M059J (cell line): ENCODE measurements at places on chromosomes 7 and 10.

DNA sequence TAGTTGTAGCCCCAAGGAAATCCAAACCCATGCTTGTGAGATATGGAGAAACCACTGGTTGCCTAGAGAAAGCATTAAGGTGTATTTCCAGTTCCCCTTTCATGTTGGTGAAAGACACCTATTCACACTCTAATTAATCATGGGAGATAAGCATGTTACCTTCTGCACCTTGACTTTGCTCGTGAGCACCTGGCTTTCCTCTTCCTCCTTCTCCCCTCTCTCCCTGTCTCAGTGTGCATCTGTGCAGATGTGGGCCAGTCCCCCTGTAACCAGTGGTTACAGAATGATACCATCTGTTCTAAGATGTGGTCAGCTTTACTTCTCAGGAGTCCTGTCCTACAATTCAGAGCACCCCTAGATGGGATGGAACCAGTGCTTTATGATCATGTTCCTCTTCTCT, 160.6 kb downstream of the LCOR start:
- DNase-seq: no peak

- DNase-seq: no peak
Observed at GRCh38 chr10:48455055-48455391, 148.5 kb downstream of the MAPK8 start.

DNA sequence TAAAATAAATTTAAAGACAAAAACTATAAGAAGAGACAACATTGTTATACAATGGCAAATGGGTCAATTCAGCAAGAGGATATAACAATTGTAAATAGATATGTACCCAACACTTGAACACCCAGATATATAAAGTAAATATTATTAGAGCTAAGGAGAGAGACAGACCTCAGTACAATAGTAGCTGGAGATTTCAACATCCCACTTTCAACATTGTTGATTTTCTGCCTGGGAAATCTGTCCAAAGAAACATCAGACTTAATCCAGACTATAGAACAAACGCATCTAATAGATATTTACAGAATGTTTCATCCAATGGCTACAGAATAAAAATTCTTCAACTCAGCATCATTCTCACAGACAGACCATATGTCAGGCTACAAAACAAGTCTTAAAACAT, 256.1 kb downstream of the GRM8 start:
- DNase-seq: no peak

DNA sequence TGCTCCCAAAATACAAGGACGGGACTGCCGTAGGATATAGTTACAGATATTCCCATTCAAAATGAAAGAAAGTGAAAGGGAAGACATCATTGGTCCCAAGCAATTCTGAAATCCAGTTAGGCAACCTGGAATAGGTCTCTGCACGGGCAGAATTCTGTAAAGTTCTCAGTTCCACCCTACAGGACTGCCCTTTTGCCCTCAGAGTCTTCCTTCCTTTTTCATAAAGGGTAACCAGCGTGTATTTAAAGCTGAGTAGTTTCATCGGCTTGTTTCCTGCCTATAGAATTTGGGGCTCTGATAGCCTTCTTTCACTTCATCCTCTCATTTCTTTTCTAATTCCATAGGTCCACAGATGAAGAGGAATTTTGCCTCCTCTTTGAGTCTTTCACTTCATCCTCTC, 20.0 kb downstream of the COPG2 start:
- DNase-seq: no peak

- DNase-seq: no peak
Observed at GRCh38 chr10:101140950-101141615, 10.0 kb downstream of the TLX1 start.
